ENCODE measurements at places on chromosomes 7 and 10.

DNA sequence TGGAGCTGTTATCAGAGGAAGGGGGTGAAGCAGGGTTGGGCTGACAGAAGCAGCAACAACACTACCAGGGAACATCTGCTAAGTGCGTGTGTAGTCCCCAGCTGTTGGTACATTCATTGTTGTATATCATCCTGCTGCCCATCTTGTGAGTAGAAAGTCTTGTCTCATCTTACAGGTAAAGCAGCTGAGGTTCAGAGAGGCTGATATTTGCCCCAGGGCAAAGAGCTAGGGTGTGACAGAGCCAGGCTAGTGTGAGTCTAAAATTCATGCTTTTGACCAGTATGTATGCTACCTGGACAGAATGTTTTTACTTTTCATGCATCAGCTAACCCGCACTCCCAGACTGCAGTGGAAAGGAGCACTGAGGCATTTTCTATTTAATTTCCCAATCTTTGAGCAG, 221.6 kb downstream of the STK31 start:
- no peak for DNase-seq

DNA sequence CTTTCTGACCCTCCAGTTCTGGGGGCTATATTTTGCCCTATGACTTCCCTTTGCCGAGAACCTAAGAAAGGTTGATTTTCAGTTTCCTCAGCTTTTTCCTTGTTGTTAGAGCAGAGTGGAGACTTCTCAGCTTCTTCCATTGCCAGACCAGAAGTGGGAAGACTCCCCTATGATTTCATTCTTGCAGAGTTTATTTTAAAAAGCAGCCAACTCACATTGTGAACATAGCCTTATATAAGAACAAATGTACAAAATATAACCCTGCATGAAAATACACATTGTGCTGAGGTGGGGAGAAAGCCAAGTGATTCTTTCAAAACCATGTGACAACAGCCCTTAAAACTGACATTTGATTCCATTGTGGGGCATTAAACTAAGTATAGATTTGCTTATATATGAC, 33.8 kb upstream of the FZD8 start:
- DNase-seq = no peak

- peak; percentile 15 for DNase-seq
Observed at GRCh38 chr7:12303495-12303894, 92.4 kb downstream of the TMEM106B start.

DNA sequence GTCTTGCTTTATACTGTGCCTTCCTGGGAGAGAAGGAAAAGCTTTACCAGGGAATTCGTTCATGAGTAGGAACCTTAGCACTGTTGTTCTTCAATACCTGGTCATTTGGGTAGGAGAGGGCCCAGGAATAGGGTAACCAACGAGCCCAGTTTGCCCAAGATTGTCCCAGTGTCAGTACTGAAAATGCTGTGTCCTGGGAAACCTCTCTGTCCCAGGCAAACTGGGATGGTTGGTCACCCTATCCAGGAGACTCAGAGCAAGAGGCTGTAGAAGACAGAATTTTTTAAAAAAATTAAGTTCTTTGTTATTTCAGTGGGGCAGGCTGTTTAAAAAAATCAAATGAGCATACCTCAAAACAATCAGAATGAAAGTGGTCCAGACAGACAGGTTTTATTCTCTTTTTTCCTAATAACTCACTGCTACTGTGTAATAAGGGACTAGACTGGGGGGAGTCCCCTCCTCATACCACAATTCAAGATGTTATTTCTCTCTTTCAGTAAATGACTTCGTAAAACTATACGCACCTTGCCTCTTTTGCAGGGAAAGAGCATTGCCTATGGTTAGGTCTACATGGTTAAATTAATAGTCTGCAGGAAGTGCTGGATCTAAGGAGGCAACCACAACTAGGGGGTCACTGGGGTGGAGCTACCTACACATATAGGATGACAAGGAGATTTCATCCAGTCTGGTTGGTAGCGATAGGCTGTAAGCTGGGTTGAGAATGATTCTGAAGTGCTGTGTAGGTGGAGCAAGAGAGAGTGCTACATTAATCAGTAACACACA, 41.1 kb upstream of the FAM133B start:
- peak; percentile 66 for DNase-seq

GRCh38 chr7:30930621-30931020, 19.0 kb downstream of the AQP1 start:
- DNase-seq = no peak

DNA sequence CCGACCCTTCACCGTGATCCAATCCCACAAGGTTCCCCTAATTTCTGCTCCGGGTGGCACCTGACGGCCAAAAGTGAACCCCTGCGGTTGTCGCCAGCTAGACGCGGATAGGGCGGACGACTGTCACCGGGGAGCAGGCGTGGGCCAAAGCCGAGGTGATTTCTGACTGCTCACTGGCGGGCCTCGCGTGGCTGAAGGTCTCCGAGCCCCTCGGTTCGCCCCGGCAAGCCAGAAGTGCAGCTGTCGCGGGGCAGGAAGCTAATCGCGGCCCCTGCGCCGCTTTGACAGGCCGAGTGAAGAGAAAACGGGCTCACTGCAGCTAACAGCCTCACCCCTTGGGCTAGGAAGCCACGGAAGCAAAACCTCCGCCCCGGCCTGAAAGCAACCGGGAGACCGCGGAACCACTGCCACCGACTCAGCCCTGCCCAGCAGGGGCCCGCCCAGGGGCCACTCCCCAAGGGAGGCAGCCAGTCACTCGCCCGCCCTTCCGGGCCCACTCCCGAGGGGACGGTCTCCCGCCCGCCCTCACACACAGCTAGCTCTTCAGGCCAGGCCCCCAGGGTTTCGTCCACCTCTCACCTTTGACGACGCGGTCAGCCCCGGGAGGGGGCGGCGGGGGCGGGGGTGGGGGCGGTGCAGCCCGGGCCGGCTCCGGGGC, 469 bp downstream of the PPP3CB start:
- peak; percentile 85 for DNase-seq

DNA sequence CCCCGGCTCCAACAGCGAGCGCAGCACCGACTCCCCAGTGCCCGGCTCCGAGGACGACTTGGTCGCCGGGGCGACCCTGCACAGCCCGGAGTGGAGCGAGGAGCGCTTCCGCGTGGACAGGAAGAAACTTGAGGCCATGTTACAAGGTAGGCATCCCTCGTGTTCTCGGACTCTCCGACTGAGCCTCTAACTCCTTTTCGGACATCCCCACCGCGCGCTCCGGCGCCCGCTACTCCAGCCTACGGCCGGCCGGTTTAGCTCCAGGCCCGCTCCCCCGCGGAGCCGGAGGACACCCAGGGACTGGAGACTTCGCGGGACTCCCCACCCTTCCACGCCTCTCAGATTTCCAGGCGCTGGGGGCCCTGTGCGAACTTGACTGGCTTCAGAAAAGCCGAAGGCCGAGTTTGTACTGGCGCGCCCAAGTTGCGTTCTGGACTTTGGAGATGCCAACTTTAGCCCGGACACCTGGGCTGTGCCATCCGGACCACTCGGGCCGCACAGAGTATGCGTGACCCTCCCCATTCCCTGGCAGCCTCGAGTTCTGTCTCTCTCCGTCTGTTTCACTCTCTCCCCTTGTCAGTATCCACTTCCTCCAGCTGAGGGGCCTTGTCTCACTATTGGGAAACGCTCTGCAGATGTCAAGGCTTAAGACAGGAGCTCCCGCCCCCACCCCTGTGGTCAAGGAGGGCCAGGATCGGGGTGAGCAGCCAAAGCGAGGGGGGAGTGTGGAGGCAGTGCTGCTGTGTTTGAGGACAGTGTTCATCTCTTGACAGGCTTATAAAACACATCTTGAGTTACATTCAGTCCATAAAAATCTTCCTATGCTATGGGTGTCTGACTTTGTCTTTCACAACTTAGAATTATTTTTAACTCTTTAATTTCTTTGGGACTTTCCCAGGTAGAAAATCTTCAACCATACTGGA, 777 bp downstream of the BICC1 start:
- peak; percentile 68 for DNase-seq

- no peak for DNase-seq
Observed at GRCh38 chr7:27251652-27252590, 9.3 kb downstream of the EVX1 start.

DNA sequence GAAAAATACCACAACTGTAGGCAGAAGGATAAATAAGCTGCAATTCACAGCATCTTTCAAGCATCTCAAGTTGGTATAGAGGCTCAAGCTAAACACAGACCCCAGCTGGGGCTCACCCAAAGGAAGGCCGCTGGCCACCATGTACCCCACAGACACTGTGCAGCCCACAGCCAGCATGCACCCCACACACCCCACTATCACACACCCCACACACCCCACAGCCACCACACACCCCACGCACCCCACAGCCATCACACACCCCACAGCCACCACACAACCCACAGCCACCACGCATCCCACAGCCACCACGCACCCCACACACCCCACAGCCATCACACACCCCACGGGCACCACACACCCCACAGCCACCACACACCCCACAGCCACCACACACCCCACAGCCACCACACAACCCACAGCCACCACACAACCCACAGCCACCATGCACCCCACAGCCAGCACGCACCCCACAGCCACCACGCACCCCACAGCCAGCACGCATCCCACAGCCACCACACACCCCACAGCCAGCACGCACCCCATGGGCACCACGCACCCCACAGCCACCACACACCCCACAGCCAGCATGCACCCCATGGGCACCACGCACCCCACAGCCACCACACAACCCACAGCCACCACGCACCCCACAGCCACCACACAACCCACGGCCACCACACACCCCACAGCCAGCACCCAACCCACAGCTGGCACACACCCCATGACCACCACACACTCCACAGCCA, 214.7 kb downstream of the DNAJB6 start:
- DNase-seq = no peak

- no peak for DNase-seq
Observed at GRCh38 chr7:106071356-106071998, 40.6 kb downstream of the SYPL1 start.

GRCh38 chr10:71810048-71810750, 36.9 kb upstream of the VSIR start:
- DNase-seq = no peak

GRCh38 chr10:85614566-85614965, 752.0 kb downstream of the GRID1 start:
- DNase-seq = no peak

DNA sequence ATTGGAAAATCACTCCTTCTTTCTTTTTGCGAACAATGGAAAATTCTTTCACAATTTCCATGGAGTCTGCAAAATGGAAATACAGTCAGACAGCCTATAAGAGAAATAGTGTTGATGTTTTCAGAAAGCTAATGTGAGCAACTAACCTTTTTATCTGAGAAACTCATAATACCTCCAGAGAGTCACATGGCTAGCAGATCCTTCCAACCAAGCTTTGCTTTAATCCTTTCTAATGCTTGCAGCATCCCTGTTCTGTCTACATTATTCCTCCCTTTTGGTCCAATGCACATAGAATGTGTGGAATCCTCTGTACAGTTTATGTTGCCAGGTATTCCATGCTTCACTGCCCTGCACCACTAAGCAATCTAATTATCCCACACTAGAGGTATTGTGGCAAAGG, 717.5 kb upstream of the LRRN3 start:
- DNase-seq = no peak

DNA sequence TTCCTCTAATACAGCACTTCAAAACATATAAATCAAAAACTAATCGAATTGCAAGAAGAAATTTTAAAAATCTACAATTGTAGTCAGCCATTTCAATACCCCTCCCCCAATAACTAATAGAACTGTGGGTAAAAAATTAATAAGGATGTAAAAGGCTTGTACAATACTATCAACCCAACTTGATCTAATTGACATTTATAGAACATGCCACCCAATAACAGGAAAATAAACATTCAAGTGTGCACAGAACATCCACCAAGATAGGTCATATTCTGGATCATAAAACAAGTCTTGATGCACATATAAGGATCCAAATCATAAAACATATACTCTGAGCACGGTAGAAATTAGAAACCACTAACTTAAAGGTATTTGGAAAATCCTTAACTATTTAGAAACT, 4.0 kb upstream of the GPAM start:
- DNase-seq = no peak

GRCh38 chr10:50464004-50464409, 159.7 kb downstream of the SGMS1 start:
- DNase-seq = peak; percentile 25

DNA sequence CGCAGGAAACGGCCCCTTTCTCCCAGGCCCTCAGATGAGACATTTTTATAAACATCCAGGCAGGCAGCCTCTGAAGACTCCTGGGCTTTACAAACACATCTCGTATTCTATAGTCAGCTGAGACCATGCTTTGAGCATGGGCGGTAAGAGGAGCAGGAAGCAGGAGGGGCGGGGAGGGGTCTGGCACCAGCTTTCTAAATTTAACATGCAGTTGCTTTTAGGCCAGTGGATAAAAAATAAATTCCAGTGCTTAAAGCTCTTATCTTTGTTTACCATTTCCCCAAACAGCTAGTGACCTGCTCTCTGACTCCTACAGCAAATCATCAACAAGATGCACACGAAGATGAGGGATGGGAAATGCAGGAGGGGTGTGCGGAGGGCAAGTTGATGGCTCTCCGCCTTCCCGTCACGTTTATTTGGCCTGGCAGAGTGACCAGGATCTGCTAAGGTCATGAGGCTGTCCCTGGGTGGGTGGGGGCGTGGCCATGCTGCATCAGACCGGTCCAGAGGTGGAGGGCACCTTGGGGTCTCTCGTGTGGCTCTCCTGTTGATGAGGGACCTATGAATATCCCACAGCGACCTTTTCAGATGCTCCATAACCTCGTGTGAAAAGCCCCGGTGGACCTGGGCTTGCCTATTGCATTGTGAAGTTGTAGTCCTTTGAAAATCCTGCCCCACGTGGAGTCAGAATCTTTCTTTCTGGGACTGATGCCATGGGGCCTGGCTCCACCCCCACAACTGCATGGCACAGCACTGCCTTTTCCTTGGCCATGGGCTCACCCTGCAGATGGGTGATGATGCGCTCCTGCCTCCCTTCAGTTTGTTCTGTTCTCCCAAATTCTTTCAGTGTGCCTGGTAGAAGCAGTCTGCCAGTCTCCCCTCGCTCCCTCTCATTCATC, 67.5 kb downstream of the PARP12 start:
- no peak for DNase-seq

GRCh38 chr7:2109936-2110609, 122.7 kb downstream of the MAD1L1 start:
- DNase-seq = peak; percentile 23
